ENCODE measurements at places on chromosomes 3 and 15.

DNA sequence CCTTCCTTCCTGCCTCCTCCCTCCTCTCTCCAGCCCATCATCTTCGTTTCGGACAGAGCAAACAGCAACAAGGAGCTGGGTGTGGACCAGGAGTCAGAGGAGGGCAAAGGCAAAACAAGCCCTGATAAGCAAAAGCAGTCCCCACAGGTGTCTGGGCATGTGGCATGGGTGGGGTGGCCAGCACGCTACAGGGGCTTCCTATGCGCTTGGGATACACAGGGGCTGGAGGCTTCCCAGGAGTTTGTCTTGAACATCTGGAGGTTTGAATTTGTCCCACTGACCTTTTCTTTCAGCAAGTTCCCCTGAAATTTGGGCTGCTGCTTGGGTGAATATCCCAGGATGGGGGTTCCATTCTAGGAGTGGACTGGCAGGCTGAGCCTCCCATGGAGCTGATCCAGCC, 48.9 kb downstream of the CAPN3 start:
- DNase-seq = no peak

DNA sequence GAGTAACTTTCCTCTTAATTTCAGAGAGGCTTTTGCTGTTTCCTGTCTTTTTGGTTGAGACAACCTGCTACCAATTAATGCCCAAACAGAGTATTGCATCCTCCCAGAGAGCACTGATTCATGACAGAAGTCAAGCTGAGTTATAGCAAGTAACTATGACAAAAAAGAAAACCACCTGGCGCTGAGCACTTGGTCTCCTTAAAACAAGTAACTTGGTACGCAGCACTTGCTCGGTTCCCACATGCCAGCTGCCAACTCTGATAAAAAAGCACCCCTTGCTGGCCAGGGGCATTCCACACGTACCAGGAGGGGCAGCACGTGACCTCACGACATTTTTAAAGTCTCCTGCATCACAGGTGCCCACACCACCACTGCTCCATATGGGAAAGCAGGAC, 13.5 kb upstream of the MYO5C start:
- DNase-seq = no peak

- no peak for DNase-seq
Observed at GRCh38 chr3:48576647-48577046, 13.1 kb upstream of the UCN2 start.

DNA sequence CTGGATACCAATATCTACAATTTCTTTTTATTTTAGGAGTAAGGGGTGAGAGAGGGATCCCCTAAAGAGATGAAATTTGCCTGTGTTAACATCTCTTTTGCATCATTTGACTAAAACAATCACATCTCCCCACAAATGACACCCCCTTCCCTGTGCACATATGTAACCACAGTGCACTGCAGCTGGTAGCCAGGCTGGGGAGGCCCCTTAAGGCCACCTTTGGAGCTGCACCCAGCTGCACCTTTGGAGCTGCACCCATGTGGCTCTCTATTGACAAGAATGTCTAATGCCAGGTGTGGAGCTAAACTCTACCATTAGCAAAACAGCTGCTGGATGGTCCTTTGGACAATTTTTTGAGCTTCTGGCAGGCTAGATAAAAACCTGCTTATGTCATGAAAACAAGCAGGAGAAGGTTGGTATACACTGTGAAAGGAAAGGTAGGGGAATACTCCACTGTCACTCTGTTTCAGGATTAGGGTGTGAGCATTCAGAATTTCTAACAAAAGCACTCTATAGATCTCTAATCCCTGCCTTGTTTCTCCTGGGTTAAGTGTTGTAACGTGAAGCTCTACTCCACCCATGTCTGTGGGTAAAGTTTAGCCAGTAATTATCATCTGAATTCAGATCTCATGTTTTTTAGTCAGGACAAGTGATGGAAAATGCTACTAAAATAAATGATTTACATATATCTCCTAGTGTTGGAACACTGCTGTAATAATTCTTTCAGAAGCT, 52.1 kb downstream of the TFG start:
- no peak for DNase-seq

DNA sequence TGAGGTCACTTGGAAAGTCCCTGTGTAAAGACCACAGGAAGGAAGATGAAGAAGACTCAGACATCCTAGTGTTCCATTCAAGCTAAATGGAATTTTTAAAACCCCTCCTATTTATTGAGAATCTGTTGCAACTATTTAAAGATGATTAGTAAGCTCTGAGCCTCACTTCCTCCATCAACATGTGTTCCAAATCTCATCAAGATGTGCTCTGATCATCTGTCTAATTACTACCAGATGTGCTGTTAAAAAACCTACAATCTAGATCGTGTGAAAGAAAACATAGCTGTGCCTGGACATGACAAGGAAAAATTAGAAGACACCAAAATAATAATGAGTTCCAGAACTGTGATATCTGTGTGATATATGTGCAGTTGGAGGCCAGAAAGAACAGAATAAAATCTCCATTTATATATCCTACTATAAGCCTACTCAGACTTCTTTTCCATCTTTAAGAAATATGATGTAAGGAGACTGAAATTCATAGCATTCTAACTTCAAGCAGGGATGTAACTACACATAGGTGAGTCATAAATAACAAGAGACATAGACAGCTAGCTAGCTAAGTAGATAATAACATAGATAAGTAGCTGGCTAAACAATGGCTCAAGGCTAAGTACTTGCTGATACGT, 7.8 kb downstream of the XPC start:
- DNase-seq = no peak

GRCh38 chr3:101868534-101869464, 19.5 kb downstream of the NFKBIZ start:
- no peak for DNase-seq

- no peak for DNase-seq
Observed at GRCh38 chr3:20320489-20320888, 134.5 kb upstream of the SGO1 start.

DNA sequence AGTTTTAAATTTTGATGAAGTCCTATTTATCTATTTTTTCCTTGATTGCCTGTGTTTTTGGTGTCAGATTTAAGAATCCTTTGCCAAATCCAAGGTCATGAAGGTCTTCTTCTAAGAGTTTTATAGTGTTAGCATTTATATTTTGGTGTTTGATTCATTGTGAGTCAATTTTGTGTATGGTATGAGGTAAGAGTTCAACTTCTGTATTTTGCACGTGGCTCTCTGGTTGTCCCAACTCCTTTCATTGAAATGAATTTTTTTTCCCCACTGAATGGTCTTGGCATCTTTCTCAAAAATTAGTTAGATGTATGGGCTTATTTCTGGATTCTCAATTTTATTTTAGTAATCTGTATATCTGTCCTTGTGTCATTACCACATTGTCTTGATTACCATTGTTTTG, 57.1 kb upstream of the STRIT1 start:
- no peak for DNase-seq

GRCh38 chr3:27633224-27633545, 88.9 kb downstream of the EOMES start:
- DNase-seq = no peak

DNA sequence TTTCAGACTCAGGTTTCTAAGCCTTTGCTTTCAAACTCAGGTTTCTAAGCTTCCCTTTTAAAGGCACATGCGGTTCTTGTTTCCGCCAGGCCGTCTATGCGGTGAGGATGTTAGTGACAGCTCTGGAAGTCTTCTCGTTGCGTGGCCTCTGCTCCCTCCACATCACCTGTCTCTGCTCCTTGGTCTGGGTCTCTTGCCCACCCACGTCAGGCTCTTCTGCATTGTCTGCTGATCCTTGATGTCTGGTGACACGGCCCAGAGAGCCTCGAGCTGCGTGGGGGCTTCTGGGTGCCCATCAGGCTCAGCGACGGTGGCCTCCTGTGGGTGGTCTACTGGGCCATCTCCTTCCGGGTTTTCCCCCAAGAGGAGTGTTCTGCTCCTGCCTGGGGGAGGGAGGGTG, 30.5 kb downstream of the KLF13 start:
- no peak for DNase-seq

- no peak for DNase-seq
Observed at GRCh38 chr3:23650371-23651140, 155.2 kb upstream of the UBE2E1 start.

DNA sequence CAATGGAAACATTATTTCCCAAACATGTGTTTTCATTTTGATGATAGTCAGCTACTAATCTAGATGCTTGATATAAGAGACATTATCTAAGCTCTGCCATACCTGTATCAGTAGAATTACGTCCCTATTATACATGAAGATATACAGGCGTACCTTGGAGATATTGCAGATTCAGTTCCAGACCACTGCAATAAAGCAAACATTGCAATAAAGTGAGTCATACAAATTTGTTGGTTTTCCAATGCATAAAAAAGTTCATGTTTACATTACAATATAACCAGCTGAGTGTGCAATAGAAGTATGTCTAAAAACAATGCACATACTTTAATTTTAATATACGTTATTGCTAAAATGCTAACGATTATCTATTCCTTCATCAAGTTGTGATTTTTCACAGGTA, 236.0 kb upstream of the ZNF717 start:
- DNase-seq = no peak

- DNase-seq = no peak
Observed at GRCh38 chr3:72244396-72244795, 459.4 kb upstream of the PROK2 start.

- DNase-seq = no peak
Observed at GRCh38 chr3:156782921-156783320, 43.2 kb upstream of the LEKR1 start.

DNA sequence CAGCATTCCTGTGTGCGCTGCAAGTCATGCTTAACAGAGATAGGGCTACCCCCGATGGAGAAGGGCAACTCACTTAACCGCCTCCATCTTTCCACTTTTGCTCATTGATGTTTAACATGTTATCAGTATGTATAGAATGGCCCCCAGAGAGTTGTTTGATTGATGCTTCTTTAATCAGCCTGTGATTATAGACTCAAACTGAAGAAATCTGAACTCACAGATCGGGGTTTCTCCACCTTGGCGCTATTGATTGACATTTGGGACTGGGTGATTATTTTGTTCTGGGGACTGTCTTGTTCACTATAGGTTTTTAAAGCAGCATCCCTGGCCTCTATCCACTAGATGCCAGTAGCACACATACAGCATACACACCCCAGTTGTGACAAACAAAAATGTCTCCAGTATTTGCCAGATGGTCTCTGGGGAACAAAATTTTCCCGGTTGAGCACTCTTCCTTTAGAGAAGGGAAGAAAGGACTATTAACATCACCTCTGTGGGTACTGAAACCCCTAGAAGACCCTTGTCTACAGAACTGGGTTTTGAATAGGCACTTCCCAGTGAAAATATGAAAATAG, 54.4 kb downstream of the LARS2 start:
- no peak for DNase-seq
